Progenitor cell of endocrine pancreas (in vitro differentiated cells): ENCODE measurements at places on chromosomes 5 and 9. TPM values are rescaled to one million over a fixed set of nuclear protein-coding genes. Genes with fewer than 3 reads are reported as not detected.
A peak's percentile ranks its signal among the peaks of the same experiment; 100 is the strongest.

ADGRD2 gene
- not detected in 2 replicates for total RNA-seq

MAP1B gene
- 58.6 and 63.8 TPM in 2 replicates for total RNA-seq

BAAT gene
- 0.36 TPM in 1 of 2 replicates, not detected in the other for total RNA-seq

PCDHGB2 gene
- total RNA-seq, result 0.80 and 0.89 TPM in 2 replicates

CTSV gene
- 10.1 and 10.5 TPM in 2 replicates for total RNA-seq

CCDC152 gene
- total RNA-seq, result 0.17 and 0.20 TPM in 2 replicates

FNBP1 gene
- total RNA-seq, result 38.9 and 44.1 TPM in 2 replicates

SLC34A3 gene
- 0.26 and 0.27 TPM in 2 replicates for total RNA-seq

MLANA gene
- total RNA-seq, result not detected in 2 replicates

CDH9 gene
- total RNA-seq, result not detected in 2 replicates

DNA sequence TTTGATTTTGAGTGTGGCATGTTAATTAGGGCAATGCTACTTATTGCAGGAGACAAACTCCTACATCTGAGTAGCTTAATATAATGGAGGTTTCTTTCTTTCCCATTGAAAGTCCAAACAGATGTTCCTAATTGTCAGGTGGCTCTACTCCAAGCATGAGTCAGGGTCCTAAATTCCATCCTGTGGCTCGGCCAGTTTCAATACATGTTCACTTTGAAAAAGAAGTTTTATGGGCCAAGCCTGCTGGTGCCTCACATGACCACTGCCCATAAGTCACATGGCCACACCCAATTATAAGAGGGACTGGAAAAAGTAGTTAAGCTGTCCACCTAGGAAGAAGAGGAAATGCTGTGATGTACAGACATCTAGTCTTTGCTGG is 170.4 kb downstream of the ARRDC3 start:
- DNase-seq, result no peak

- DNase-seq, result no peak
These were observed 9.7 kb downstream of the MRPL36 start for GRCh38 chr5:1789834-1790471.

GRCh38 chr5:119055294-119055693 is 15.6 kb upstream of the DMXL1 start:
- DNase-seq, result no peak

GRCh38 chr5:43396762-43397304 is 15.4 kb downstream of the CCL28 start:
- DNase-seq, result no peak

DNA sequence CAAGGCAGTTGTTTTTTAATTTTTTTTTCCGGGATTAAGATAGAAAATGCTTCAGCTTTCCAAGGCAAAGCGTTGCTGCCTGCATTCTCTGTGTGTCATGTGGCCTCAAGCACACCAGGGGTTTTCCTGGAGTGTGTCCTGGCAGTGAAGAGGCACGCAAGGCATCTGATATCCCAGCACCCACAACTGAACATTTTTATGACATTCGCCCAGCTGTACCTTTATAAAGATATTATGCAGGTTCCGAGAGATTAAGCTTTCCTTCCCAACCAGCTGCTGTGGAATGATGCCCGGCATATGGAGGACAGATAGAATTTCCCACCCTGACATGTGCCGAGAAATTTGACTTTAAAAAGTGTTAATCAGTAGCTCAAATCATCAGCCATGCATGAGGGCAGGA is 205.6 kb downstream of the GADD45G start:
- DNase-seq, result no peak

- DNase-seq, result no peak
These were observed 171.3 kb downstream of the GDNF start for GRCh38 chr5:37668524-37669047.

GRCh38 chr9:33852216-33852826 is 35.4 kb downstream of the UBE2R2 start:
- no peak for DNase-seq

DNA sequence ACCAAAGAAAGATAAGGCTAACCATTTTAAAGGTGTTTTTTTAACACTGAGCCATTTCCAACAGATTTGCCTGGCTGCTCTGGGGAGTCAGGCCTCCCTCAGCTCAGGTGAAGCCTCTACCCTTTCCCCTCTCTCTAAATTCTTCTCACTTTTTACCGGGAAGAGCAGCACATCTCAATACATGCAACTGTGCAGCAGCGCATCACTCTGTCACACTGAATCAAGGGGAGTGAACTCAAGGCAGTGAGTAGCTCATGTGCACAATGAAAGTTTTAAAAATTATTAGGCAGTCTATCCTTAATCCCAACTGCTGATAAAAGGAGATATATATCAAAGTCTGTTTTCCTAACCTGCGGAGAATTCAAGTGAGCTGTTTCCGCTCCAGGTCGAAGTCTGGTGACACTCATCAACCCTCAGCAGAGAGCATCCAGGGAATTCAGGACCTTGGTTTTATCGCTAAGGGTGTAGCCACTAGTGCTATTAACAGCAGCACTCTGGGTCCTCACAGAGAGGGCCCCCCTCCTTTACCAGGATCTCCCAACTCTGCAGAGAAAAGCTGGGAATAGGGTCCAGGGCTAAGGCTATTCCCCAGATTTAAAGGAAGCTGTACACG is 1.0 kb downstream of the CEMIP2 start:
- no peak for DNase-seq

GRCh38 chr9:126754436-126755316 is 50.2 kb upstream of the ZBTB43 start:
- no peak for DNase-seq

GRCh38 chr9:124332361-124333202 is 74.8 kb downstream of the NEK6 start:
- no peak for DNase-seq

DNA sequence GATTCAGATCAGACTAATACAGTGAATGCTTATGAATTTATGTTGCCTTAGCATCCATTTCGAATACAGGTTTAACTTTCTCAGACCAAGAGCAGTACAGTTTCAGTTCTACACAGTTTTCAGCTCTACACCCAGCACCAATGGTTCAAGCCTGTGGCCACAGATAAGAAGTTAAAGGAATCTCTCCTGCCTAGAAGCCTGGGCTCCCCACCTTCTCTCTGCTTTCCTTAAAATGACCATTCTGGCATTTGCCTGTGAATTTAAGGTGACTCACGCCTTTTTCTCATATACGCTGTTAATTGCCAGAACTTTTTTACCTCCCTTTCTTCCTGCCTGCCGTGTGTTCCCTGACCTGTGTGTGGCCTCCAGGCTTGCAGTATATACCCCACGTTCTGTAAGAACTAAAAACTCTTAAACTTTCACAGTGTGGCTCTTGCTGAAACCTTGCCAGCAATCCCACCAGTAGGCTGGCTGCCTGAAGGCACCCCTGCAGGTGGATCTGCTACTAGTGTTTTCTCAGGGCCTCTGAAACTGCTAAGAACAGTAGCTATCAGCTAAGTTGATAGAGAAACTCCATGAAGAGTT is 692.8 kb upstream of the CDH18 start:
- no peak for DNase-seq

- no peak for DNase-seq
These were observed 134.3 kb upstream of the CLINT1 start for GRCh38 chr5:157993201-157993600.

DNA sequence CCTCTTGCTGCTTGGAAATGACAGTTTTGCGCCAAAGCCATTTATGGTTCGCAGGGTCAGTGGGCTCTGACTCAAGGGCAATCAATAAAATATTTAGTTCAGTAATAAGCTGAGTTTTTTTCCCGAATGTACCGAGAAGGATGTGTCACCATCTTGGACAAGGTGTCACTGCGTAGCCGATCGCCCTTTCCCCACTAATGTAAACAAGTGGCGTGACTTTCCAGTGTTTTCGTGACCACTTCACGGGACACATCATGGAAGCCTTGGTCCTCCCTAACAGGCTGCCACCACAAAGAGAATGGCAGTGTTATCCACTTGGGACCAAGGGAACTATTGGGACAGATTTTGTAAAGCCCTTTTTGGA is 16.4 kb downstream of the ISL1 start:
- no peak for DNase-seq

- peak; percentile 39 for DNase-seq
These were observed 138.4 kb downstream of the LHFPL2 start for GRCh38 chr5:78509884-78510769.

- DNase-seq, result no peak
These were observed 48.8 kb downstream of the MAST4 start for GRCh38 chr5:66645039-66645438.

DNA sequence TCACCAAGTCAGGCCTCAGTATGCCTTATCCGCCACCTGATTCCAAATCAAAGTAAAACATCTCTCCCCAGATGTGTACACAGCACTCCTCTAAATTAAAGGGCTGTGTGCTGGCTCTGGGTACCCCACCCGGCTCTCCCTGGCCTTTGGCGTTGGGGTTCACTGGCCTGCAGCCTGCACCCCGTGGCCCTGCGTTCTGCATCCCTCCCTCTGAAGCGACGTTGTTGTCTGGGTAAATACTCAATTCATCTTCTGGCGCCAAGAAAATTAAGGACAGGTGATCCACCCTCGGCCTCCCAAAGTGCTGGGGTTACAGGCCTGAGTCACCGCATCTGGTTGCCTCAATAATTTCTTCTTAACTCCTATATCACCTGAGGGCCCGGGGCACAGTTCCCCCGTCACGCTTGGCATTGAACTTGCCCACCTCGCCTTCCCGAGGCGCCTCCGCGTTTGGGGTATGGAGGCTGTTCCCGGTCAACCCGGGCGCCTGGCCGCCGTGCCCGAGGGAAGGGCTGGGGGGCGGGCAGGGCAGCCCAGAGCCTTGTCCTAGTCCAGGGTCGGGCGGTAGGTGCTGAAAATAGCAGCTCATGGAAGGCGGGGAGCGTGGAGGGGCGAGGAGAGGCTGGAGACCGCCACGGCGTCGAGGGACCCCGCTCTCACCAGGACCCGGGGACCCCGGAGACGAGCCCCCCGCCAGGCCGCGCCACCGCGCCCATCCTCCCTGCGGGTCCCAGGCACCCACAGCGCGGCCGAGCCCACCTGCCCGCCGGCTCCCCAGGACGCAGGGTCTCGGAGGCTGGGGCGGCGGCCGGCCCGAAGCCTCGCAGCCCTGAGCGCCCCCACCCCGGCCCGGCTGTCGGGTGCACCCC is 531 bp downstream of the ABO start:
- DNase-seq, result no peak

GRCh38 chr5:143026380-143026779 is 256.2 kb downstream of the ARHGAP26 start:
- DNase-seq, result no peak

DNA sequence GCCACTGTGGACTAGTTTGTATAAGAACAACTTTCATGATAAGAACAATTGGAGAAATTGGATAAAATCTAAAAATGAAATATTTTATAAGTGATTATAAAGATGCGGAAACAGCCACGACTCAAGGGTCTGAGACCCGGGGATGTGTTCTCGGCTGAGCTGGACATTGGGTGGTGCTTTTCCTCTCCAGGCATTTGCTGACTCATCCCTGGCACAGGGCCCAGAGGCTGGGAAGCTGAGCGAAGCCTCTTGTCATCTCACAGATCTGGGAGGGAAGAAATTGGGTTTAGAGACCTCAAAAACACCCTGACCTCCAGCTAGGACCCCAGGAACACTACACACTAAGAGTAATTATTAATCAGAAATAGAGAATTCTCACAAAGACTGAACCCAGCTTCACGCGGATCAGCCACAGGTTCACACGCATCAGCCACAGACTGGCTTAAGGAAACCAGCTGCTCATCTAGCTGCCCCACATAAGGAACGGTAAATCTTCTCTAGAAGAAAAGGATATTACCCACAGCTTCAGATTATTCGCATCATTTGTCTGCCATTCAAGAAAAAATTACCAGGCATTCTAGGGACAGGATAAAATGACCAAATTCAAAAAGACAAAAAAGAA is 2.8 kb upstream of the OR2V1 start:
- DNase-seq, result no peak

DNA sequence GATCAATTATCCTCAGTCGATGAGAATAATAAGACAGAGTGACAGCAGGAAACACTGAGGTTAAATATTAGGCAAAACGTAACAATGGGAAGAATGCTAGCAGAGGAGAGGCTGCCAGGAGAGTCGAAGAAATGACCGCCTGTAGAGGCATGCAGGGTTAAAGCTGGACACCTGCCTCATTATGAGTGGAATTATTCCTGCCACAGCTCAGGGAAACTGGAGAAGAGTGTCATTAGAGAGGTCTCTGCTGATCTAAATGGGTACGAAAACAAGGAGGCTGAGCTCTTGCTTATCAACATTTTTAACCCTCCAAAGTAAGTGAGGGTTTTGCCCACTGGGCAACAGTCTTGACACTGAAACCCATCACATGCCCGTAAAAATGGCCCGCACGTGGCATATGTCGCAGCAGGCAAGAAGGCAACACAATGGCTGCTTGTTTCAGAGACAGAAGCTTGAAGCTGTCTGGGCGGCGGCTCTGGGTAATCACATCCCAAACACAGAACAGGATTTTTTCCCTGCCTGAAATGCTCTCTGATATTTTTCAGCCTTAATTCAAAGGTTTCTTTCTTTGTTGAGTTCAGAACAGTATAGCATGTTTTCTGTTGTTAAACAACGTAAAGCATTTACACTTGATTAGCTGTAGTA is 118.7 kb downstream of the MED27 start:
- no peak for DNase-seq

DNA sequence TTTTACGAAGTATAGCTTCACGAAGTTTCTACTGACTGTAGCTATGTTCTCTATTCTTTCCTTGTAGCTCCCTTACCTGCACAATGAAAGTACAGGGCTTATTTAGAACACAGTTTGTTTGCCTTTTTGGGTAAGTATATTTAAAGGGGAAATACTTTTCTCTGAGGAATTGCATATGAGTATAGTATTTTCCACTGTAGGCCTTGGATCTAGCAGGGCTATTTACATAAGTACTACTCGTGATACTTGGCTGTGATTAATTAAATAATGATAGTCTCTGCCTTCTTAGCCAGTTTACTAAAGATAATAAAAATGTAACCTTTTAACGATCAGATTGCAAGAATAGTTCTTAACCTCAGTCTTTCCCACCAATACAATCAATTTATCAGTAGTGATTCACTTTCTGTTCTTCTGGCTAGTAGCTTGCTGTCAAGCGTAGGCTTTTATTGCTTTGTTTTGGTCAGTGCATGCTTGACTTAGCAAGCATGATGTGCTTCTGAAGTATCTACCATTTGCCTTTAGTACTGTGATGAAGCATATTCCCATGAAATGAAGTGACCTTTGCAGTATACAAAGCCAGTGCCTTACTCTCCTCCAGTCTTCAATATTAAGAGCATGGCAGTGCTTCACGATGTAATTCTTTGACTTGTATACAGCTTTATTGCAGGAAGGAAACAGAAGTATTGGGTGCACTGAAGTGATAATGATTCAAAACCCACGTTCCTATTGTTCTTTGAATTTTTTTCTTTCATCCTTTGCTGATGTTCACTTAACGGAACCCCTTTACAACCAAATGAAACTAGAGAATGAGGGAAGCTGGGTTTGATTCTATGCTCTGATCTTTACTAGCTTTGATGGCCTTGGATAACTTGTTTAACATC is 64.2 kb downstream of the SLC44A1 start:
- DNase-seq, result no peak

DNA sequence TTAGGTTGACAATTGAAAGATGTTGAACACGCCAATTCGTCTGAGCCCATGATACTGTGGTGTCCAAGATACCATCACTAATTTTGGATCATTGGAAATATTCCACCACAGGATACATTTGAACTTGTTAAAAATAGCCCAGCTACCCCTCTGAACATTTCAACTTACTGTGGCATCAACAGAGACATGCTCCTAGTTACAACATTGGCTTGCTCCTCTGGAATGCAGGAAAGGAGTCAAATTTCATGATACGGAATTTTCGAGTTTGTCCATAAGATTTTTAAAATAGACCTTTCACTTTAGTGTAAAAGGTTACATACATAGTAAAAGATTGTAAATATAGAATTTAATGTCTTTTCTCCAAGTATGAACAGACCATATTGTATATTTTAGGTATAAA is 12.8 kb downstream of the SEMA5A start:
- no peak for DNase-seq

GRCh38 chr9:124721109-124721906 is 49.8 kb downstream of the NR6A1 start:
- no peak for DNase-seq
